ENCODE measurements at places on chromosomes 7 and 10. TPM values are rescaled to one million over a fixed set of nuclear protein-coding genes. Genes with fewer than 3 reads are reported as not detected.

The ITPRID1 gene
- total RNA-seq, result not detected

The NKX6-2 gene
- total RNA-seq, result 11.6 TPM

The PTF1A gene
- 0.22 TPM for total RNA-seq

The SBDS gene
- 124 TPM for total RNA-seq

The SPDYE16 gene
- total RNA-seq, result not detected

The CPN1 gene
- total RNA-seq, result 0.69 TPM

The POLR3A gene
- 15.3 TPM for total RNA-seq

The AKR1C8 gene
- total RNA-seq, result 0.20 TPM

The PPP1R17 gene
- total RNA-seq, result 1.8 TPM

DNA sequence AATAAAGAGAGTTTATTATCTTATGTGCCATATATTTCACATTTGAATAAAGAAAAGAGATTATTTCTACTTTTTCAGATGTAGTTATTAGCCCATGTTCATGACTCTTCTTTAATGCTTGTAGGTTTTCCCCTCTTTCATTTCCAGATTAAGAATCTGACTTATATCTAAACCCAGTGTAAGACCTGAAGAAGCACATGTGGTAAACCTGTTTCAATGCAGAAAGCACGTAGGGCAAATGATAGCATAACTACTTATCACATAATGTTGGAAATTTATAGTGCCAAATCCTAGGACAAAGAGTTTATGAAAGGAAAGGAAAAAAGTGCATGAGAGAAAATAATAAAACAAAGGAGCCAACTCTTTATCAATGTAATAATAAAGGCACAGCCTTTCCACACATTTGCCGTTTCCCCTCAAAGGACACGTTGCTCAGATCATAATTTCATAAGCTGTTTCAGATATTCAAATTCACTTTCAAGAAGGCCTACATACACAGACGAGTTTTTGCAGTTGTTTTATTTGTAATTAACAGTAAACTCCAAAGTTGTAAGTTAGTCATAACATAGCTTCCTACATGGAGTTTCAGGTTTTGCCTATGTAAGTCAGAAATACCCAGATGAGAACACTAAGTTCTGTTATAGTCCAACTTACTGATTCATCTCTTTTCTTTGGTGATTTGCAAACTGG, 88.8 kb upstream of the MDFIC start:
- DNase-seq, result no peak

- no peak for DNase-seq
Measured at GRCh38 chr7:78149787-78150186, 351.2 kb downstream of the PHTF2 start.

- no peak for DNase-seq
Measured at GRCh38 chr10:129788215-129788614, 175.9 kb downstream of the EBF3 start.

DNA sequence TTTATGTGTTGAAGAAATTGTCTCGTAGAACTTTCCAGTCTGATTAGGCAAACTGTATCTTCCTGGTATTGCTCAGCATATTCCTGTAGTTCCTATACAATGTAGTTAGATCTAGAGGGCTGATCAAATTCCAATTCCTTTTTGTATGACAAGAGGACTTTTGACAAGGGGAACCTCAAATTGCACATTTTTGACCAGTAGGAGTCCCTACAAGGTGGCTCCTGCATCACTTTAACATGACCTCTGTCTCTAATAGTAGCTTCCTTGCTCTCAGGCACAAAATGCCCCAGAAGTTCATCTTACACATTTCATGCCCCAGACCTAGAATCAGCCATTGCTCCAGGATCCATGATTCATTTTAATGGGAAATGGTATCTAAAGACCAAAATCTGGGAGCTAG, 18.7 kb downstream of the HERPUD2 start:
- DNase-seq, result no peak

DNA sequence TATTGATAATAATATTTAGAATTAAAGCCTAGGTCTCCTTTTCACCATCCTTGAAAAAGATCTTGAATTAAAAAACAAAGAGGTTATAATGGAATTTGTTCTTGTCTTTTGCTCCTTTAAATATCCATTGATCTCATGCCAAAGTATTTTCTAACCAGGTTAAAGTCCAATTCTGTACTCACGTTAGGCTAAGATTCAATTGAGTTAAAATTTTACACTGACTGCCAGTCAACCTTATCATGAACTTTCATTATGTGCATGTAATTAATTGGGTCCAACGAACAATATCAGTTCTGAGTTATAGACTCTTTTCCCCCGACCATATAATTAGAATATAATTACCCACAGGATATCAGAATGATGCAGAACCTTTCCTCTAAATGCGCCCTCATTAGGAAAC, 266.6 kb downstream of the DGKB start:
- no peak for DNase-seq

- peak; percentile 54 for DNase-seq
Measured at GRCh38 chr10:64011912-64012714, 490.9 kb downstream of the REEP3 start.

- DNase-seq, result no peak
Measured at GRCh38 chr7:90617442-90617841, 21.3 kb downstream of the CDK14 start.

- DNase-seq, result no peak
Measured at GRCh38 chr7:27808626-27809025, 68.7 kb downstream of the TAX1BP1 start.

DNA sequence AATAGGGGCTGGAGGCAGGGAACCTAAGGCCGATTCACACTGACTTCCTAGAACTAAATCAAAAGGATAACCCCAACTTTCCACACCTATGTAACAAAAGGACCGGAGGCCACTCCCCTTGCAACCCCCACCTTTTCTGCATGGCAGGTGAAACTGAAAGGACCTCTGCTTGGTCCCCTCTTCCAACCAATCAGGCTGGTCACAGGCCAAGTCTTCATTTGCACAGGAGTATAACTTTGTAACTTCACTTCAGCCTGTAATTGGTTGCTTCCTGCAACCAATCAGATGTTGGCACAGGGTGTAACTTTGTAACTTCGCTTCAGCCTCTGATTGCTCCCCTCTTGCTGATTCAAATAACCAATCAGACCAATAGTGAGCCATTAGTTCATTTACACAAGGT, 190.0 kb downstream of the FAM107B start:
- no peak for DNase-seq

DNA sequence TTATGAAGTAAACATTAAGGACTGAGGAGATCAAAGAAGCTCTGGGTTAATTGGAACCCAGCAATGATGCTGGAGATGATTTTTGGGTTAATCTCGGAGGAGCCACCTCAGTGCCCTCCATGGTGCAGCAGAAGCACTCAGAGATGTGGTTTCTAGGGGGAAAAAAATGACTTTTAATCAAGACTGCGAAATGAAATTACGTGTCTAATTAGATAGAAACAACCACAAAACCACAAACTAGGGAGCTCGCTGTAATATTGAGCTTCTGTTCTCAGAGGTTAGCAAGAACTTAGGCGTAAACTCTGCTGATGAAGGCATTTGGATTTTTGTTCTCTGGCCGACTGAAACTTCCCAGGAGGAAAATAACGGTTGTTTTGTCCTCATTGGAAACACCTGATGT, 319.0 kb downstream of the GRID1 start:
- peak; percentile 62 for DNase-seq

DNA sequence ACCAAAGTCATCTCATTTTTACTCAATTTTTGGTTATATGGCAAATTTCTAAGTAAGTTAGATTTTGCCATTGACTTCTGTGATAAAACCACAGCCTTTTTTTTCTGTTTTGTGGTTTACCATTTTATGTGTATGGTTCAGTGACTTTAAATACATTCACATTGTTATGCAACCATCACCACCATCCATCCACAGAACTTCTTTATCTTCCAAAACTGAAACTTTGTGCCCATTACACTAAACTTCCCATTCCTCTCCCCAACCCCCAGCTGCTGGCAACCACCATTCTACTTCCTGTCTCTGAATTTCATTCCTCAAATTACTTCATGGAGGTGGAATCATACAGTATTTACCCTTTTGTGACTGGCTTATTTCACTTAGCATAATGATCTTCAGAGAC, 280.4 kb upstream of the TCERG1L start:
- no peak for DNase-seq

DNA sequence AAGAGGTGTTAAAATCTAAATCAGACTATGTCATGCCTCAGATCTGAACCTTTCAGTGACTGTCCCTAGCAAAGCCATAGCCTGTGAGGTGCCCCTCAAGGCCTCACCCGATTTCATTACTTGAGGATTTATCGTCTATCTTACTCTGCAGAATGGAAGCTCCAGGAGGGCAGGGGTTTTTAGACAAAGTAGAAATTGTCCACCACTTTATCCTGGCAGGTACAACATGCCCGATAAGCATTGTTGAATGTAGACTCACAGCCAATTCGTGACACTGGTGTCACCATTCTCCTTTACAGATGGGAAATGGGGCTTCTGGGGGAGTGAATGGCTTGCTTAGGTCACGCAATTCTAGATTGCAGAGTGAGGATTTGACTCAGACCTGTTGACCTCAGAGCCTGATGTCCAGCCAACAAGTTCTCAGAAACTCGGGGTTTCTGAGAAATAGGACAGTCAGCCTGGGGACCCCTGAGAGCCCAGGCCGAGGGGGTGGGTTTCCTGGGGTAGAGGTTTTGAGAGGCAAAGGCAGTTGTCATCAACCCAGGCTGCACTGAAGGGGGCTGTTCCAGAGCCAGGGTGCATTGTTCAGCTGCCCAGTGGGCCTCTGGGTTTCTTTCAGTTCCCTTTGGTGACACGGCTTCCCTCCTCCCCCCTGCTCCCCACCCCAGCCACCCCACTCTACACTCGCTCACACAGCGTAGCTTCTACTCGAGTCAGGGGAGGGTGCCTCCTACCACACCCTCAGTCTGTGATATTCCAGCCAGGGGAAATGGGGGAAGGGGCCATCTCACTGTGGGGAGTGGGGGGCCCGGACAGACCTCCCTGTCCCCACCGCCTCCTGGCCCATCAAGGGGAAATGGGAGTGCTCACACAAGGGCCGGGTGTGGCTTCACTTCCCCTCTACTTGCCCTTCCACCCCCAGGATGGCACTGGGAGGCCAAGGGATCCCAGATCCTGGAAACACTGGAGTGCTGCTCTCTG, 3.1 kb upstream of the IRF5 start:
- DNase-seq, result no peak

GRCh38 chr7:50640779-50641178, 75.6 kb upstream of the DDC start:
- no peak for DNase-seq

- no peak for DNase-seq
Measured at GRCh38 chr10:114402871-114403540, 1.3 kb downstream of the AFAP1L2 start.

GRCh38 chr10:82969405-82969804, 1094.4 kb downstream of the NRG3 start:
- DNase-seq, result no peak

DNA sequence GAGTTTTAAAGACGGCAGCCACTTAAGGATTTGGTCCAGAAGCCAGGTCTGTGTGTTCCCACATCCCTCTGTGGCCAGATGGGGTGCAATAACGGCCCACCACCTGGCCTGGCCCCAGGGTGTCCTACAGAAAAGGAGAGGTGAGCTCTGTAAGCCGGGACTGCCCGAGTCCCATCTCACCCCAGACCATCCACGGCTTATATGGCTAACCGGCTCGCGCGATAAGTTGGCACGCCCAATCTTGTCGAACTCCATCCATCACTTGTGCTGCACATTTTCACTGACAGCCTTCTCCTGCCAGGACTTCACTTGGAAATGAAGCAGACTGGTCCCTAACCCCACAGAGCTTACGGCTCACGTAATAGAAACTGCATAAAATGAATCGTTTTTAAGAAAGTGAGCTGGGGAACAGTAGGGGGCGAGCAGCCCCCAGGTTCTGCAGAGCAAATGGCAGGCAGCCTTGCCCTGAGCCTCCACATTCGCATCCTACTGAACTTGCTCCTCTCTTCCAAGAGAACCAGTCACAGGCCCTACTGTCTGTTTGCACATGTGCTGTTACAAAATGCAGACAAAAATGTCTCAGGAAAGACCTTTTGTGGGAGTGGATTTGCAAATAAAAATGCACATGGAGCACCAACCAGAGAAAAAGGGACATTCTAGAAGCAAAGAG, 98.2 kb downstream of the TNS3 start:
- no peak for DNase-seq

DNA sequence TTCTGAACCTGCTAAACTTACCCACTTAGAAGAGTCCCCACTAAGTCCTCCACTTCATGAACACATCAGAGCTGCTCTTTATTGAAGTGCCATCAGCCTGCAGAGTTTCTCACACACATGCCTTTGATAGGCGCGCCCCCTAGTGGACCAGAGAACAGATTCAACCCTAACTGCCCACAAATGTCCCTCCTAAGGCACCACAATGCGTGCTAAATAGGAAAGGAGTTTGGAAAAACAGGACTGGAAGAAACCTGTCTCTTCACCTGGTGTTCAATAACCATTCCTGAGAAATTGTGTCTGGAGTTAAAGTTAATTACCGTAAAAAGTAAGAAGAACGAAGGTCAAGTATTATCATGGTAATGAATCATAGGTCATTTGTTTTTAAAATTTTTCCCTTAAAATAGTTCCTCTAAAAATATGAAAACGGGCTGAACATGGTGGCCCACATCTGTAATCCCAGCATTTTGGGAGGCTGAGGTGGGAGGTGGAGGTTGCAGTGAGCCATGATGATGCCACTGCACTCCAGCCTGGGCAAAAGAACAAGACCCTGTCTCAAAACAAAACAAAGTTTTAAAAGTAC, 249.7 kb downstream of the ELMO1 start:
- DNase-seq, result peak; percentile 97

DNA sequence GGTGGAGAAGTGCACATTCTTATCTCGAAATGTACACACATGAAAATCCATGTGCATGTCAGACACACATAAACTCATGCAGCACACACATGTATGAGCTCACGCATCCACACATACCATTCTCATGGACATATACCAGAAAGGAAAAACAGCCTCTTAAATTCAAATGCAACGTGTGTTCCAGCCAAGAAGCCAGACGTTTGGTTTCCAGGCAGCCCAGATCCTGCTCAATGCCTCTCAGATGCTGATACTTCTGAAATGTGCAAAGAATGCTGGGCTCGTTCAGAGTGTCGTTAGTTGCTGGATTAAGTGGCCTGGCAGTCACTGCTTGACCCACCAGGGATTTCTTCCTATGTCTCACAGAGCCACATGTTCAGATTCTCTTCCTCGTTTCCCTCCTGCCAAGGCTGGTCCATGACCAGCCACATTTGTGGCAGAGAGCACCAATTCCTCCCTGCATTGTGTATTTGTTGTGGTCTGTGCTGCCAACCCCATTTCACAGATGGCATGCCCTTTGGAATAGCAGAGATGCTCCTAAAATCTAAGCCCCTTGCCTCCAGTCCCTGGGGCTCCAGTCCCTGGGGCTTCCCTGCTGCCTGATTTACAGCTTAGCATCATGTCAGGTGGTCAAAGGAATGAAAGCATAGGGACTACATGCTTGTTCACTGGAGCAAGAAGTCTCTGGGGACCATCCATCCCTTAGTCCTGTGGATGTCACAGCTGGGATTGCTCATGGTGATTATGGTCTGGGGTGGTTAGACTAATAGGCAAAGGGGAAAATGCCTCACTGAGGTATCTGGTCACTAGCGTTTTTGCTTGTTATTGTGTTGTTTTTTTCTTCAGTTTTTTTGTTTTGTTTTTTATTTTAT, 426.6 kb downstream of the PLXNA4 start:
- DNase-seq, result no peak
